ENCODE measurements at places on chromosomes 3 and 15.

DNA sequence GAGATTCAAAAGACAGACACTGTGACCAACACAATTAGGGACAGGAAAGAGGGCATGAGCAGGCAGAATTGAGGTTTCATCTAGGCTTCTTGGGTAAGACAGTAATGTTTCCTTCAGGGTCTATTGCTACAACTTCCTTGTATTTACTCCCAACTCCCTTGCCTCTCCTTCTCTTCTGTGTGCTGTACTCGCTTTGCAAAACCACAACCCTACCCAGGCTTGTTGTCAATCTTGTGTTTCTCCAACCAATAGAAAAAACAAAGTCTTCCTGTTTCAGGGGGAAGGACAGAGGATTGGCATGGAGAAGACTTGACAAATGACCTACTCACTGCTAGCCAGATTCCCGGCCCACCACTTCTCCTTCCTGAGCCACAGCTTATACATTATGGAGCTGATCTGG is 36.3 kb upstream of the MASP1 start:
- DNase-seq, result no peak

DNA sequence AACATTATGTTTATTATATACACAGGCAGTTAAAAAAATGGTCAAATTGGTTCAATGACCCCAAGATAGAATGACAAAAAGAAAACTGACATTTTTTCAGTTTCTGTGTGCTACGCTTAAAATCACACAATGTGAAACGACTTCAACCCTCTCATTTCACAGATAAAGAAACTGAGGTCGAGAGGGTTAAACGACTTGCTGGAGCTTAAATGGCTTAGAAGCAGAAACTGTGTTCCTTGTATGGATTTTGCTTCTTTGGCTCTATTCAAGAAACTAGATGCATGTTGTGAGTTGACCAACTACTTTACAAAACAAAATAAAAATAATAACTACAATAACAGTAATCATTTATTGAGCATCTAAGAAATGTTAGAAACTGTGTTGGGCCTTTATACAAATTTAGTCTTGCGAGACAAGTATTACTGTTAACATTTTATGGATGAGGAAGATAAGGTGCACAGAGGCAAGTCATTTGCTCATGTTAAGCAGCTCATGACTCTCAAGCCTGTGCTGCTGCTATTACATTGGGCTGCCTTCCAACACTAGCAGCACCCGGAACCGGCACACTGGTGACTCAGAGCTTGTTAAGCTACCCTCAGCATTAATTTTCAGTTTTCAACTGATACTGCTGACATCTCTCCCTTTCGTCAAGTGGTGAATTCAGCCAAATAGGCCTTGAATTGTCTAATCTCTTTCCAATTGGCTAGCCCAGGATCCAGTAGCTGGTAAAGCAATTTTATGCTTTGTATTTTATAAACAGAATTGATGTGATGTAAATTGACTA is 487.6 kb downstream of the NAALADL2 start:
- no peak for DNase-seq

GRCh38 chr15:80871858-80872257 is 92.7 kb downstream of the CEMIP start:
- no peak for DNase-seq

DNA sequence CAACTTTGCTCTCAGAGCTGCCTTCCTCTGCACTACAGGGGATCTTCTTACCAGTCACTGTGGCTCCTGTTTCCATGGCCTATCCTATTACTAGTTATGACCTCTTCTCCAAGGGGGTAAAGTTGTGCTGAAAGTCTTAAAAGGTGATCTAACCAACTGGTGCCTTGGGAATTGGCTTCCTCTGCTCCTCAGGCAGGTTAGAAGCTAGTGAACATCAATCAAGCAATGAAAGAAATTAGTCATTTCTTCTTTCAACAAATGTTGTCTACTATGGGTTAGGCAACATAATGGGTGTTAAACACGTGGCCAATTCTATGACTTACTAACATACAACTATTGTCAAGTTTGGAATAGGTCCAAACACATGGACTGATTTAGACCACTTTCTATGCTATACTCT is 571.4 kb upstream of the NAALADL2 start:
- DNase-seq, result no peak

GRCh38 chr3:145183261-145183660 is 977.7 kb downstream of the PLOD2 start:
- no peak for DNase-seq

- DNase-seq, result no peak
Measured at GRCh38 chr3:122510878-122511535, 3.7 kb downstream of the KPNA1 start.

GRCh38 chr3:28134792-28135375 is 106.5 kb upstream of the CMC1 start:
- no peak for DNase-seq

DNA sequence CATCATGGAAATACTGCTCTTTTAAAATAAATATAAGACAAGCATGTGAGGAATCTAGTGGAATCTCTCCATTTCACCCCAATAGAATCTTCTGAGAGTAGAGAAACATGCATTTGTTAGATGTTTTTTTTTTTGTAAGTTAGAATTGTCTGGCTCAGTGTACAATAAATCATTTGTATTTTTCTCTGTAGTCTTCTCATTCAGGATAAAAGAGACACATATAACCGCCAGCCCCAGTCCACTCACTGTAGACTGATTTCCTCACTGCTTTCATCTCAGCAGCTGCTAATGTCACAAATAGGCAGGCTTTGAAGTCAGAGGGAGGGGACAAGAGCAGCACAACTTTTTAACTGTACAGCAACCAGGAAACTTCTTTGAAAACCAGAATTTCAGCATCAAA is 140.2 kb upstream of the RBMS3 start:
- DNase-seq, result no peak

- no peak for DNase-seq
Measured at GRCh38 chr3:149291178-149291577, 42.3 kb downstream of the TM4SF18 start.

GRCh38 chr3:21484057-21484827 is 266.8 kb downstream of the ZNF385D start:
- no peak for DNase-seq

DNA sequence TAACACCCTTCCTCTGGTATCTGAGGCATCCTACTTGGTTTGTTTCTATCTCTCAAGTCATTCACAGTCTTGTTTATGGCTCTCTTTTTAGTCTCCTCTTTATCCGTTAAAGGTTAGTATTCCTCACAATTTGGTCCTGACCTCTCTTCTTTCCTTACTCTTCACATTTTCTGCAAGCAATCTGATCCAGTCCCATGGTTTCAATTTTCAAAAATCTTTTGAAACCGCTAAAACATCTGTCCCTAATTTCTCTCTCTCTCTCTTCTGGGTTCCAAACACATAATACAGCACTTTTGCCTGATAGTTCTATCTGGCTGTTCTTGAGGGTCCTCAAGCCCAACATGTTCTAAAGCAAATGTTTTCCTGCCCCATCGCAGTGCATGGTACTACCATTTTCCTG is 149.0 kb downstream of the SERPINI1 start:
- no peak for DNase-seq

GRCh38 chr3:1294586-1294985 is 201.8 kb downstream of the CNTN6 start:
- DNase-seq, result no peak

DNA sequence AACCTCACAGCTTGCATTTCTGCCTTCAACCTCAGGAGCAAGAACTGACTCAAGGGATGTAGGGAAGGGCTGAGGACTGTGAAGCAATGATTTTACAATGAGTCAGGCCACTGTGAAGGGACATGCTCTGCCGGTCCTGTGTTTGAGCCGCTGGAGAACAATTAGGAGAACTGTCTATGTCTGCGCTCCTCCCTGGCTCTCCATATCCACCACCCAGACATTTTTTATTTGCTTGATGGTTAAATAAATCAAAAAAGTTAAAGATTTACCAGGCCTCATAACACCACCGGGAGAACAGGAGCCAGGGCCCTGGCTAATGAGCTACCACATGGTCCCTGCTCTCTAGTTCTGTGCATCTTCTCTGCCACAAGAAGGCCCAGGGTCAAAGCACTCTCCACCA is 29.6 kb downstream of the SEC61A1 start:
- no peak for DNase-seq

GRCh38 chr15:55526559-55527036 is 18.6 kb upstream of the DNAAF4 start:
- no peak for DNase-seq

DNA sequence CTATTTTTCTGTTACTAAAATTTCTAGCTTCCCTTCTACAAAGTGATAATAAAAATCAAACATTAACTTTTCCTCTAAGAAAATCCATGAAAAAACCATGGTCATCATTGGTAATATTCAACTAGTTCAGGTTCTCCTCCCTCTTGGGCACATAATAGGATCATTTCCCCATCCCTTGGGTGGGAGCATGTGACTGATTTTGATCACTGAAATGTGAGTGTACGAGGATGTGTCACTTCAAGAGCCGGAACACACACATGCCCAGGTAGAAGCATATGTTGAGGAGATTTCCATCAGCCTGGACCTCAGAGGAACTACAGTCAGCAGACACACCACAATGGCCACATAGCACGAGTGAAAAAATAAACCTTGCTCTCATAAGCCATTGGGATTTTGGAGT is 36.1 kb downstream of the AP3S2 start:
- no peak for DNase-seq

DNA sequence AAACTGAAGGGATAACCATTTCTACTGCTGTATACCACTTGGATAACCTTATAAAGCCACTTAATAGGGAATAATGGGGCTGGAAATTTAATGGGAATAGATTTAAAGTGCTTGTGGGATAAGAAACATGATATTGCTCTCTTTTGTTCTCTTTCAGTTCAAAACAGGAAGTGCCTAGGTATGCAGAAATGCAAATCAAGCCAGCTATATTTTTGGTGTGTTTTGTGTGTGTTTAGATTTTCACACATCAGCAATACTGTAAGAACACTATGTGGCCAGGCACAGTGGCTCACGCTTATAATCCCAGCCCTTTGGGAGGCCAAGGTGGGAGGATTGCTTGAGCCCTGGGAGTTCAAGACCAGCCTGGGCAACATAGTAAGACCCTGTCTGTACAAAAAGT is 442.3 kb upstream of the TPRG1 start:
- DNase-seq, result no peak

GRCh38 chr3:78314327-78314726 is 1274.4 kb downstream of the ROBO2 start:
- no peak for DNase-seq
